ENCODE measurements at places on chromosomes 7 and 10. TPM values are rescaled to one million over a fixed set of nuclear protein-coding genes. Genes with fewer than 3 reads are reported as not detected.

NKX1-2 gene
- total RNA-seq, result 2.0 TPM

ZNF467 gene
- 5.9 TPM for total RNA-seq

FMC1 gene
- total RNA-seq, result 12.9 TPM

SLC18A3 gene
- 1.4 TPM for total RNA-seq

VWC2 gene
- not detected for total RNA-seq

CCL26 gene
- total RNA-seq, result 7.5 TPM

TEX47 gene
- not detected for total RNA-seq

ZNF775 gene
- 8.3 TPM for total RNA-seq

Measured in hepatocyte (in vitro differentiated cells).